ENCODE measurements at places on chromosomes 2 and 18.

GRCh38 chr2:230230087-230230486 lies 4.6 kb downstream of the SP140 start:
- DNase-seq: peak; percentile 54

DNA sequence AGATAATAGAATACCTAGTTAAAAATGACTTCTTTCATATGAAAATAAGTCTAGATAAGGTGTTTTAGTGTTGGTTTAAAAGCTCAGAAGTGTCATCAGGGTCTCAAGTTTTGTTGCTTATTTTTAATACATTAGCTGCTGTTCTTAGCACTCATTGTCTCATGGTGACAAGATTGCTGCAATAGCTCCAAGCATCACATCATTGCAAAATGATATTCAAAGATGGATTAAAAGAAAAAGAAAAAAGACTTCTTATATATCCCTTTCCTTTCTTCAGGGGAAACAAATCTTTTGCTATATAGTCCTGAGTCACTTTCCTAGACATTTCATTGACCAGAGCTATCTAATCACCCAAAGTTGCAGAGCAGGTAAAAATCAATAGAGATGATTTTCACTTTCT lies 386.1 kb downstream of the ARHGAP15 start:
- no peak for DNase-seq

GRCh38 chr2:154554046-154554445 lies 144.4 kb upstream of the KCNJ3 start:
- DNase-seq: no peak

DNA sequence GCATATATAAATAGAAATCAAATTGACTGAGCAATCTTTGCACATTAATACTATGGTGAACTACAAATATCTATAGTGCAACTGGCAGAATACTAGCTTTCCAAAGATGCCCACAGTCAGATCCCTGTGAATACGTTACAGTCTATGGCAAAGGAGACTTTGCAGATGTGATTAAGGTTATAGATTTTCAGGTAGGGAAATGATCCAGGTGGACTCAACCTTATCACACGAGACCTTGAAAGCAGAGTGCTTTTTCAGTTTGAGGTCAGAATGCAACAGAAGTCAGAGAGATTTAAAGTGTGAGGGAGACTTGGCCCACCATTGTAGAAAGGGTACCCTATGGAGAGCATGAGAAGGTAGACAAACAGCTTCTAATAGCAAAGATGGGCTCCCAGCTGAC lies 122.6 kb downstream of the TRIB2 start:
- DNase-seq: no peak

DNA sequence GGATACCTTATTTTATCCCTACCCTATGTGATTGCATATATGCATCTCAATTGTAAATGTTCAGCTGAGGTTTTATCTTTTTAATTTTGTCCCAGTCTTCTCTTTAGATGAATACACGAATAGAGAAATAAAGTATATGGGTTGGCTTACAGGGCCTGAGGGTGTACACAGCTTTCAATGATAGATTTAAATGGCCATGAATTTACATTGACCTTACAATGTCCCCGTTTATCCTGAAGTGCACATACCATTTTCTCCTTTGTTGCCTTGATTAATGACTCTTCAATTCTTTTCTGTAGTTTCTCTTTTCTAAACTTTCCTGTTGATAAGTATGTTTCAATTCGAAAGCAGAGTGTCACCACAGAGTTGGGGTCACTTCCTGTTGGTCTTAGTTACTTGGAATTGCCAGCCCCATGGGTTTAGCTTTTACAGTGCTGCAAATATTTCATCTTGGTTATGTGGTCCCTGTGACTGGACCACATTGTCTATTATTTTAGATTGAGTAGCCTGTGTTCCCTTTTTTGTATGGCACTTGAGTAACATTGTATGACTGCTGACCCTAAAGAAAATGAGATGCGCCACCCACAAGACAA lies 1616.3 kb upstream of the ACVR2A start:
- no peak for DNase-seq

- DNase-seq: no peak
Measured at GRCh38 chr18:23159344-23159743, 24.1 kb downstream of the CABLES1 start.

- no peak for DNase-seq
Measured at GRCh38 chr2:119142824-119143223, 15.7 kb downstream of the C1QL2 start.

- peak; percentile 43 for DNase-seq
Measured at GRCh38 chr18:51621113-51621863, 423.8 kb upstream of the MEX3C start.

- peak; percentile 51 for DNase-seq
Measured at GRCh38 chr2:36059691-36060090, 295.9 kb upstream of the CRIM1 start.

GRCh38 chr2:231877533-231878456 lies 48.4 kb downstream of the NPPC start:
- no peak for DNase-seq

DNA sequence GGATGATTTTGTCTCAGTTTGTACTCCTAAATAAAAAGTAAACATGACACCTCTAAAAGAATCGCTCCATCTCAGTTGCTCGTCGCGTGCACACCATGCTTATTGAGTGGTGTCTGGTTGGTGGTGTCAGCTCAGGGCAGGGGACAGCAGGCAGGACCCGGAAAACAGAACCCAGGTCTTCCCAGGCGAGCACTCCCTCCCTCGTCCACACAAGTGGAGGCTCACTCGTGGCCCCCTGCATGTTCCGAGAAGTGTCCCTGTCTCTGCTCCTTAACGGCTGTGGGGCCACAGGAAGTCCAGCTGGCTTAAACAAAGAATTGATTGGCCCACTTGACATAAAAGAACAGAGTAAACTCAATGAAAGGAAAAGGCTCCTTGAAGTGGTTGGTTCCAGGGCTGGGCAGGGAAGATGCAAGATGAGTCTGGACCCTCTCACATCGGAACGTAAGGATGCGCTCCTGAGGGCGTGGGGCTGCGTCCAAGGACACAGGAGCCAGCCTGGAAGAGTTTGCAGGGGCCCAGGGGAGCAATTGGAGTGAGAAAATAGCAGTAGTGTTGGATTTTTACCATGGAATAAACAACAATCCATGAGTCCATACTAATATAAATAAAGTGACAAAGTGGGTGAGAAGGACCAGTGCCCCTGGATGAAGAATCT lies 13.1 kb upstream of the CNDP1 start:
- no peak for DNase-seq

DNA sequence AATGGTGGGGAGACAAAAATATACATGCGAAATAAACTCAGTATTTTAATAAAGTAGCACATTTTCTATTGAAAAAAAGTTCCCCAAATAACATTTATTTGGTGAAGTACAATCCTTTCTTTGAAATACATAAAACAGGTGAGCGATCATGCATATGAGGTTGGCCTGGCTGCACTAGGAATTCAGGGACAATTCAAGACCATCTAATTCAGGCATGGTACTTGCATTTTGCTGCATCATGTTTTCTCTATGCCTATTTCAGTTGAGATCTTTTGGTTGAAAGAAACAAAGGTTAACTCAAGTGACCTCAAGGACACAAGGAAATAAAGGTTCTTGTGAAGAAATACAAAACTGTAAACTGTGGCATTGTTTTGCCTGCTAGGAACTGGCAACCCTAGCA lies 19.8 kb upstream of the TAF4B start:
- DNase-seq: no peak

GRCh38 chr2:96251721-96252292 lies 14.0 kb downstream of the TMEM127 start:
- DNase-seq: no peak

DNA sequence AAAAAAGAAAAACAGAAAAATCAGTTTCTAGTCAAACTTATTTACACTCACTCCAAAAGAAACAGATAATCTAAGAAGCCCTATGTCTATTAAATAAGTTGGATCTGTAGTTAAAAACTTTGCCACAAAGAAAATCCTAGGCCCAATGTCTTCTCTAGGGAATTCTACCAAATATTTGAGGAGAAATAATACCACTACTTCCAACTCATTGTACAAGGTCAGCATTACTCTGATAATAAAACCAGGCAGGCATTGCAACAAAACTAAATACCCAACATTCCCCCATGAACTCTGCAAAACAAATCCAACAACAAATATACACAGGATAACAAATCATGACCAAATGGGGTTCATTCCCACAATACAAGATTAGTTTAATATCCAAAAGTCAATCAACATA lies 73.8 kb upstream of the ST8SIA5 start:
- no peak for DNase-seq

DNA sequence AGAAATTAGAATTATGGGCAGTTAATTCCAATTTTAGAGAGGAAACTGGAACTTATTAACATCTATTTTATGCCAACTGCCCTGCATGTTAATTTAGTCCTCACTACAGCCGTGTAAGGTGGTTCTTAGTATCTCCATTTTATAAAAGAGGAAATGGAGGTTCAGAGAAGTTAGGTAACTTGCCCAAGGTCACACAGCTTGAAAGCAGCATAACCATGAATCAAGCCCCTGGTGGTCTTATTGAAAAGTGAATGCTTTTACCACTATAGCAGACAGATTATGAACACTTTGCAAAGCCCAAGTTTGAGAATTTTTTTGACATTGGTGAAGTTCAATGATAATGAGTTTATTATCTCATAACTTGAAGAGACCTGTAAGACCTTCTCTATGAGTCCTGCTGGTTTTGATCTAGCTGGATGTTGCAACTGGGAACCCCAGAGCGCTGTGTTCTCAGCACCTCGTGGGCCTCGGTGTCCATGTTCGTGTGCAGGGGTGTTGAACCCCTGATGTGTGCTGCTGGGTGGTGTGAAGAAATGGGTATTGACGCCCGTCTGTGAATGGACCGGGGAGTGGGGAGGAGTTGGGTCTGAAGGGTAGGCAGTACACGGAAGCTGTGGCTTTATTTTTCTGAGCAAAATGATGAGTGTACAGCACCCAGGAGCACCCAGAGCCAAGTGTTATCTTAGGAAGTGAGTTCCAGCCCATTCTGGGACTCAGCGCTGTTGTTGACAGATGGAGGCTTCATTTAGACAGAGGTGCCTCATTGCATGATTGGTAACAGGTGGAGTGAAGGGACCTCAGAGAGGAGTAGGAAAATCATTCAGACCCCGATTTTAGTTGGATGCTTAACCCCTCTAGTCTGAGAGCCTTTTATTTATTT lies 9.7 kb downstream of the GREB1 start:
- no peak for DNase-seq

- no peak for DNase-seq
Measured at GRCh38 chr2:12062053-12062395, 315.6 kb downstream of the LPIN1 start.

DNA sequence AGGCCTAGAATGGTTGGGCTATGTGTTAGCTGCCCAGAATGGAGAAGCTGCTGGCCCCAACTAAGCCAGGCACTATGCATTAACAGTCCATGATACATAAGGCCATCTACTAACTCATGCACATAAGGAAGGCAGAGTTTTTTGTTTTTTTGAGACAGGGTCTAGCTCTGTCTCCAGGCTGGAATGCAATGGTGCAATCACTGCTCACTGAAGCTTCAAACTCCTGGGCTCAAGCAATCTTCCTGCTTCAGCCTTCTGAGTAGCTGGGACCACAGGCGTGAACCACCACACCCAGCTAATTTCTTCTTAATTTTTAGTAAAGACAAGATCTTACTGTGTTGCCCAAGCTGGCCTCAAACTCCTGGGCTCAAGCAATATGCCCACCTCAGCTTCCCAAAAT lies 37.6 kb downstream of the GPR45 start:
- no peak for DNase-seq

- DNase-seq: peak; percentile 15
Measured at GRCh38 chr2:37769551-37769950, 98.1 kb upstream of the CDC42EP3 start.

DNA sequence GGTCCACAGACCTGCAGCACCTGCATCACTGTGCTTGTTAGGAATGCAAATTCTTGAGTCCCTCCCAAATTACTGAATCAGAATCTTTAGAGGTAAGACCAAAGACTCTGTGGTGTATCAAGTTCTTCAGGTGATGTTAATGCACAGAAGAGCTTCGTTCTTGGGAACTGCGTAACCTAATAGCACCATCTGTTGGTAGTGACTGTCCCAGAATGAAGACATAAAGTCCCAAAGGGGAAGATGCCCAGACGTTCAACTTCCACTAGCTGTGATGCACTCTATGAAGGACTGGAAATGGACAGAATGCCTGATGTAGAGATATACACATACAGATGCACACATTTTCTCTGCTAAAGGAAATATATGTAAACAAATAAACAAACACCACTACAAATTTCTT lies 576.0 kb downstream of the LRP1B start:
- DNase-seq: peak; percentile 58

GRCh38 chr2:183063083-183063482 lies 15.5 kb upstream of the DUSP19 start:
- DNase-seq: peak; percentile 44

- DNase-seq: peak; percentile 84
Measured at GRCh38 chr2:172693037-172693436, 42.6 kb upstream of the RAPGEF4 start.

- no peak for DNase-seq
Measured at GRCh38 chr18:51125976-51126375, 71.5 kb downstream of the MEX3C start.

DNA sequence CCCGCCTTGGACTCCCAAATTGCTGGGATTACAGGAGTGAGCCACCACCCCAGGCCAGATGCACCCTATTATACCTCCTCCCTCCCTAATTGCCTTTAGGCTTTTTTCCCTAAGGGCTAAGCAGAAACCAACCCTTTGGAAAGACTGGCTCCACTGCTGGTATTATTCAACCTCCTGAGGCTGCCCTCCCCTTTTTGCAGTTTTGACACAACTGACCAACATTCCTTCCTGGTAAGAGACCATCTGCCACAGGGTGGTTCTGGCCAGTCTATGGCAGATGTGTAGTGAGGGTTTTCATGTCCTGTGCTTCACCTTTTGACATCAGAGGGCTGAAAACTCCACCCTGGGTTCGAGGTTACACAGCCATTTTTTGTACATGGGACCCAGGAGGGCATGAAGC lies 1785.3 kb upstream of the CELF4 start:
- no peak for DNase-seq

DNA sequence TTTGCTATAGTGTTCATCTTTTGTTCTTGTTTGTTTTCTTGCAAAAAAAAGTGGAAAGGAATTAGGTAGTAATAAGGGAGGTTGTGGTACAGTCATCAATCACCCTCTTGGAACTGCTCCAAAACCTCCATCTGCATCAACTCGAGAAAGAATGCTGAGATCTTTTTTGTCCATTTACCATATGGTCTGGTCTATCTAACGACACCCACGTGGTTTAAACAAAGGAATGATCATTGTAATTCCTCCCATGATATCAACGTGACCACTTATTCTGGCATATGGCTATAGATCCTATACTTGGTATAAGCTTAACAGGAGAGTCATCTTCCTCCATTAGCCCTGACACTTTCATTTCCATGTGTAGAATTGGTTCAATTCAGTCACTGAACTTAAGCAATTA lies 1025.3 kb upstream of the NXPH2 start:
- DNase-seq: no peak

- DNase-seq: no peak
Measured at GRCh38 chr2:141941210-141941714, 189.6 kb downstream of the LRP1B start.

Measured in suppressor macrophage (primary cell).